ELF-1 (cell line): ENCODE measurements at places on chromosomes 11 and 22.

- no peak for DNase-seq
Observed at GRCh38 chr22:48042621-48043395, 1280.4 kb downstream of the TBC1D22A start.

DNA sequence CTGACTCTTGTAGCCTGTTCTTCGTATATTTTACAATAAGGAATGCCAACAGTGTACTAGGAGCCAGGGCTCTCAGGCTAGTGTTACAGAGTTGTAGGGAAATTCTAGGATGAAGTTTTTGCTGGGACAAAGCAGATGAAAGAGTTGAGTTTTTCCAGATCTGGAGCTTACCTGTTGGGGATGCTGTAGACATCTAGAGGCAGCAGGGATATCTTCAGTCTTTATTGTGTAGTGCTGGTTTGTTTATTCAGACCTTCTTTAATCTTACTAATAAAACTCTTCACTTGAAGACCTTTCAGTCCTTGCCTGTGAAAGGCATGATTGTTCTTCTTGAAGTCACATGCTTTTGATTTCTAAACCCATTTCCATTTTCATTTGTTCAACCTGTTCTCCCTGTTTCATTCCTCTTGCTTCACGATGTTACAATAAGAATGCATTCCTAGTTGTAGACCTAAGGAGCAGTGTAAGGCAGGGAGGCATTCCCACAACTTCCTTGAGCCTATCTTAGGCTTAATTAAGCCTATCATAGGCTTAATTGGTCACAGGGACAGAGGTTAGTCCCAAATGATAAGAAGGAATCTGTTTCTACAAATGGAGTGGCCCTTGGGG is 7.9 kb upstream of the SLC37A2 start:
- no peak for DNase-seq

DNA sequence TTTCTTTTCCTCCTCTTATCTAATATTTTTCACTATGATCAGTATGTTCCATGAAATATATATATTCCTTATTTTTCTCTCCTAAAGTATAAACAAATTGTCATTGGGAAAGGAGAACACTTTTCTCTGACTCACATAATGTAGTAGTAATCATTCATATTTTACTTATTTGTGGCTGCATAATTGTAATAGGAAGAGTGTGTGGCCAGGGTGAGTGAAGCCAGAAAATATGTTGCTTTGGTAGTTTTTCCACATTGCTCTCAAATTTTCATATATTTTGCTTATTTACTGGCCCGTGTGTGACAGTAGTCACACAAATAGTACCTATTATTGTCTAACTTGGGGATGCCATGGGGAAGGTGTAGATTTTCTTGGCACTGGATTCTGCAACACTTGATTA is 172.1 kb downstream of the DYNC2H1 start:
- no peak for DNase-seq

DNA sequence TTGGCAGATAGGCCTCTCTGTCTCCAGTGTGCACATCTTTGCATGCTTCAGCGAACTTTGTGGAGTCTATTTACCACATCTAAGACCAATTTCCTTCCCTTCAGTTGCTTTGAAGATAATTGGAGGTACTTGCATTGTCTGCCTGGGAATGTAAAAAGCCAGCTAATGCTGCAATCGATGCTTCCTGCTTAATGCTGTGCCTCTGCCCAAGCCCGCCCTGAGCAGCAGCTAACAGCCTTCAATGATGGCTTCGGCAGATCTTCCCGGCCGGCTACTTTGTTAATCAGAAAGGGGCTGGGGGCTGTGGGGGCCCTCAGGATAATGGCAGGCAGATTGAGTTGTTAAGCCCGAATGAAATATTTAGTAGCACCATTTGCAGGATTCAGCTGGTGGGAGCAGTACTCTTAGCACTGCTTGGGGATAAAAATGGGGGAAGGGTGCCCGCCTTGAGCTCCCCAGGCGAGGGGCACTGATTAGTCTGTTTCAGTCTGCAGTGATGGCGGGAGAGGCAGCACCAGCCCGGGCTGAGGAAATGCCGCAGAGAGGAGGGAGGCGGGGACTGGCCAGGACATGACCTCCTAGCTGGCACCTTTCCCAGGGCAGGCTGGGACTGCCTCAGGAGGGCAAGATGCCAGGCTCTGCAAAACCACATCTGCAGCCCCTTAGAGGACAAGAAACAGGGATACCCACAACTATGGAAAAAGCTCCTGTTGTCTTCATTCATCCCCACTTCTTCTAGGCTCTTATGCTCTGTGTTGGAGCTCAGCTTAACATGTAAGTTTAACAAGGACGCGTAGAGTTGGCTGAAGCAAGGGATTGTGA is 460.0 kb downstream of the BUD13 start:
- DNase-seq, result no peak

- peak; percentile 58 for DNase-seq
Observed at GRCh38 chr11:69554849-69555248, 73.4 kb downstream of the LINC01488 start.

DNA sequence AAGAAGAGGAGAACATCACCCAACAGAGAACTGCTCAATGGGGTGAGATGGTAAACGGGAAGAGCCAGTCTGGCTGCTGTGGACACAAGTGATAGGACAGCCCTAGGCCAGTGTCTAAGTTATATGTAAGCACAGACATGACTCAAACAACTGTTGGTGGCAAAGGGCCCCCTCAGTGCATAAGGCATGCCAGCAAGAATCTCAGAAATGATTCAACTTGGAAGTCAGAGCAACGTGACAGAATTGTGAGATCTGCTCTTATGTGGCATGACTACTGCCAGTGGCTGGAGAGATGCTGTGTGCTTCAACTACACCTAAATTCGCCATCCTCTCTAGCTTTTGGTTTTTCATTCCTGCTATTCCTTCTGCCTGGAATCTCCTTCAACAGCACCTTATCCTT is 7.4 kb downstream of the SLN start:
- no peak for DNase-seq

DNA sequence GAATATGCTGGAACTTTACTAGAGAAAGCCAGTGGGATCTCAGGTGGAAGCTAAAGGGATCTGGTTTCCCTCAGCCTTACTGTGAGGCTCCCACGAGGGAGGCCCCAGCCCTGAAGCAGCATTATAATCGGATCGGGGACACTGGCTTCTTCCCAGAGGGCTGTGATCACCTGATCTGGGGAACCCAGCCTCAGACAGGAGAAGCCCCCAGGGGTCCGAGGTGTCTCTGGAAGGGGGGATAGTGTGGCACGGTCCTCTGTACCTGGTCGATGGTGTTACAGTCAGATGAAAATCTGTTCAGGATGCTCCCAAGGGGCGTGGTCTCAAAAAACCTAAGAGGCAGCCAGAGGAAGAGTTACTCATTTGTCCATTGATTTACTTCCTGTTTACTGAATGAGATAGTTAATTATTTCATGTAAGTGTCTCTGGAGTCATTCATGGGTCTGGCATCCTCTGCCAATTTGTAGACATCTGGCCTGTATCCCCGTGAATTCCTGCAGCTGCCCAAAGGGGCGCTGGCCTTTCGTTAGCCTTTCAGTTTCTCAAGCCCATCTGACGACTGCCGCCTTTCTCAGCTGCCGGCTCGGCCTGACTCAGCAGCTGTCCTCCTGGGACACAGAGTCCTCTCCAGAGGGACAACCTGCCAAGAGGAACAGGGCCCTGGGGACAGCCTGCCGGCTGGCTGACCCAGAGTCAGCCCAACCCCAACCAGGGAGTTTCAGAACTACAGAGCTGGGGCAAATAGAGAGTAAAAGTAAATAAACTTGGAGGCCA is 17.0 kb upstream of the KCNJ11 start:
- peak; percentile 50 for DNase-seq

DNA sequence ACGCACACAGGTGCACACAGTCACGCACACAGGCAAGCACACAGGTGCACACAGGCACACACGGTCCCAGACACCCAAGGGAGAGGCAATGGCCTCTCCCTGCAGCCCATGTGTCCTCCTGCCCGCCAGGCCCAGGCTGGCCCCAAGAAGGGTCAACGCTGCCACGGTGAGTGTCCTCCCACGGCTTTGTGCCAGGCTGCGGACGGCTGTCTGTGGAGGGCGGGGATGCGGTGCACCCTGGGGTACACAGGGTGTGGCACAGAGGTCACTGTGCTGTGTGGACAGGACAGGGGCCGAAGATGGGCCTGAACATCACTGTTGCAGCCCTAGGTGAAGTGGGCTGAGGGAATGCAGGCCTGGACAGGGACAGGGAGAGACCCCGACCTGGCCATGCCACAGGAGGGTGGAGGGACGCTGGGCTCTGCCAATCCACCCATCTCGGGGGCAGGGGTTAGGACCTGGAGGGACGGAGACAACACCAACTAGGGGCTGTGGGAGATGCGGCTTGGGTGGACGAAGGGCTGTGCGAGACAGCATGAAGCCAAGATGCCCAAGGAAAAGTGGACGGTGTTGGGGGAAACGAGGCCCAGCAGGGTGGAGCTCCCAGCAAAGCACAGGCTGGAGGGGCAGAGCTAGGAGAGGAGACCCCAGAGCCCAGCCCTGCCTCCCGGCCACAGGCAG is 523.8 kb downstream of the BRD1 start:
- no peak for DNase-seq

DNA sequence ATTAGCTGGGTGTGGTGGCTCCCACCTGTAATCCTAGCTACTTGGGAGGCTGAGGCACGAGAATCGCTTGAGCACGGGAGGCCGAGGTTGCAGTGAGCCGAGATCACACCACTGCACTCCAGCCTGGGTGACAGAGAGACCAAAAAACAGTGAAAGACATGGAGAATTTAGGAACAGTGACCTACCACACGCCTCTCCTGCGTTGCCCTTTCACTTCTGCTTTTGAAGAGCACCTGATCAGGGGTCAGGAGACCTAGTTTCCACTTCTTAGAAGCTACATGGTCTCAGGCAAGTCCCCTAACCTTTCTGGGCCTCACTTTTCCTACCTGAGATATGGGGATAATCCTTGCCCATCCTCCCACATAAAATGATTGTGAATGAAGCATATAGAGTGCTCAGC is 12.2 kb downstream of the SLC35C1 start:
- no peak for DNase-seq

DNA sequence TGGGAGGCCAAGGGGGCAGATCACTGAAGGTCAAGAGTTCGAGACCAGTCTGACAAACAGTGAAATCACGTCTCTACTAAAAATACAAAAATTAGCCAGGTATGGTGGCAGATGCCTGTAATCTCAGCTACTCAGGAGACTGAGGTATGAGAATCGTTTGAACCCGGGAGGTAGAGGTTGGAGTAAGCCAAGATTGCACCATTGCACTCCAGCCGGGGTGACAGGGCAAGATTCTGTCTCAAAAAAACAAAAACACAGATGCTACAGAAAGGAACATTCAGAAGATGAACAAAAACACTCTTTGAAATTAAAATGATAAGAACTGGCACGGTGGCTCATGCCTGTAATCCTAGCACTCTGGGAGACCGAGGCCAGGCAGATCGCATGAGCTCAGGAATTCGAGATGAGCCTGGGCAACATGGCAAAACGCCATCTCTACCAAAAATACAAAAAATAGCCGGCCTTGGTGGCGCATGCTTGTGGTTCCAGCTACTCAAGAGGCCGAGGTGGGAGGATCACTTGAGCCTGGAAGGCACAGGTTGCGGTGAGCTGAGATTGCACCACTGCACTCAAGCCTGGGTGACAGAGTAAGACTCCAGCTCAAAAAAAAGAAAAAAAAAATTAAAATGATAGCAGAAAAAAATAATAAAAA is 8.5 kb downstream of the RAB6A start:
- DNase-seq, result no peak

DNA sequence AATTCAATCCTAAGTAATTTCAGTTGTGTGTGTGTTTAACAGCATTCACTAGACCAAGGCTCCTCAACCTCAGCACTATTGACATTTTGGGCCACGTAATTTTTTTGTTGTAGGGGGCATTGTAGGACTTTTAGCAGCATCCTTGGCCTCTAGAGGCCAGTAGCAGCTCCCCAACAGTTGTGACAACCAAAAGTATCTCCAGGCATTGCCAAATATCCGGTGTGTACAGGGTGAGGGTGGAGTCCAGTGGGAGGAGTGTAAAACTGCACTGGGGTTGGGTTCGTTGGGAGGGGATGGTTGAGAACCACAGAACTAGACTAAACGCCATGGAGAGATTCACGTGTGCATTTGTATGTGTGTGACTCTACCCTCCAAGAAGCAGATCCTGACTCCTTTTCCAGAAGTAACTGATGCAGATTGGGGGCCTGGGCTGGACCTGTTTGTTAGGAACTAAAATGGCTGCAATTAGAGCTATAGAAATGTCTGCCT is 5.9 kb upstream of the PHF21A start:
- DNase-seq, result peak; percentile 53

DNA sequence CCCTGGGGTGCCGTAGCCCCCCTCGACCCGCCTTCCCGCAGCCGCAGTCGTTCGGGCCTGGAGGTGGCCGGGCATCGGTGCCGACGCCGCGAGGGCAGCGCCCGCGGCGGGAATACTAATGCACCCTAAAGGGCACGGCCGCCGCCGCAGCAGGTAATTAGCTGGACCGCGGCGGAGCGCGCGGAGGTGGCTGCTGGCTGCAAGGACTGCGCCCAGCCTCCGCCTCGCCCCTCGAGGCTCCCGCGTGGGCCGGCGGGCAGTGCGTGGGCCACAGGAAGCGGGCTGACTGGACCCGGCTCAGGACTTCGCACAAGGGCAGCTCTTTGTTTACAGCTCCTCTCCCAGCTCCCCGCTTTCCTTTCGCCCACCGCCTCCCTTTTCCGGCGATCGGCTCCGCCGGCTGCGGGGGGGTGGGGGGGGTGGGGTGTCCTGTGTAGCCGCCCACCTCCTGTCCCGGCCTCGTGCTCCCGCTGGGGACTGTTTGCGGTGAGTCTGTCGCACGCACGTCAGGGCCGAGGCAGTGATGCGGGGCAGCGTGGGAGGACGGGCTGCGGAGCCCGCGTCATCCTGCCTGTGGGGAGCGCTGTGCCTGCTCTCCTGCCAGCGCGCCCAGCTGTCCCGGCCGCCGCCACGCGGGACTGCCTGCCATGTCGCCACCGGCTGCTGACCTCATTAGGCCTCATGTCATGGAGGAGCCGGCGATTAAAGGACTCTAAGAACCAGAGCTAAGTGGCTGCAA is 53.2 kb downstream of the GRIK4 start:
- peak; percentile 47 for DNase-seq

GRCh38 chr11:67285541-67286498 is 3.3 kb upstream of the ANKRD13D start:
- no peak for DNase-seq

- DNase-seq, result no peak
Observed at GRCh38 chr11:61020551-61021235, 49.2 kb downstream of the CD6 start.

GRCh38 chr11:41404109-41404508 is 55.3 kb downstream of the LRRC4C start:
- no peak for DNase-seq

GRCh38 chr22:37509059-37509860 is 10.0 kb downstream of the CARD10 start:
- DNase-seq, result no peak

- DNase-seq, result peak; percentile 79
Observed at GRCh38 chr11:64358907-64359711, at the start of gene RPS6KA4. TSS of gene RPS6KA4 (plus strand) at chr11:64359162. CDS start at chr11:64359236, 74 bp downstream.

- no peak for DNase-seq
Observed at GRCh38 chr11:10379871-10380568, 75.0 kb upstream of the AMPD3 start.
